Hematopoietic multipotent progenitor cell treated with erythropoietin and hydrocortisone succinate and interleukin-3 and kit ligand, for 15 days (in vitro differentiated cells): ENCODE measurements at places on chromosomes 4 and X.

GRCh38 chrX:24676403-24677024 lies 17.2 kb upstream of the POLA1 start:
- peak; percentile 31 for DNase-seq

- no peak for DNase-seq
Measured at GRCh38 chr4:1418494-1419285, 12.4 kb upstream of the NKX1-1 start.

DNA sequence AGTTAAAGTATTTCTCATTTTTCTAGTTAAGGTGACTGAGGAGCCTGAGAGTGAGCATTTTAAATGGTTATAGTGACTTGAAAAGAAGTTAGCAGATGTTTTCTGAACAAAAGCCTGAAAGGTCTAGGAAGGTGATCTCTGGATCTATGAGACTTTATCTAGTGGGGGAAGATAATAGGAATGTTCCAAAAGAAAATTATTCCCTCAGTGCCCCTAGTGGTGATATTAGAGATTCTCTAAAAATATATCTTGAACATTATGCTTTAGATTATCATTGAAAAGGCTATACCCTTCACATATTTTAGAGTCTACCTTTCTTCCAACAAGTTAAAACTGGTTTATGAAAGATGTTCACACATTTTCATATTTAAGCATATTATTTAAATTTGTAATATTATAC lies 69.0 kb upstream of the SPANXN1 start:
- no peak for DNase-seq

DNA sequence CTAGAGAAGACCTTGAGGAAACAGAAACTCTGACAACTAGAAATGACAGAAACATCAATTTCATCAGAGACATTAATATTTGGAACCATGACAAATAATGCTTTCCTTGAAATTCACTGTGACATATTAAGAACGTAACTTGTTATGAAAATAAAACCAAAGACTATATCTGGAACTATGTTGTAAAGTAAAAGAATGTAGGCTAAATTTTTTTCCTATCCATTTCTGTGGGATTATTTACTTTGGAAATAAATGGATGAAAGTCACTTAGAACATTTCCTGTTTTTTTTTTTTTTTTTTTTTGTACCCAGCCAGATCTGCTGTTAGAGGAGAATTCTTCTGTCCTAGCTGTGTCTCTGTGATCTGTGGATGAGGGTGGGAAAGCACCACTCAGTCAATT lies 255.9 kb downstream of the SPRY1 start:
- DNase-seq, result no peak

DNA sequence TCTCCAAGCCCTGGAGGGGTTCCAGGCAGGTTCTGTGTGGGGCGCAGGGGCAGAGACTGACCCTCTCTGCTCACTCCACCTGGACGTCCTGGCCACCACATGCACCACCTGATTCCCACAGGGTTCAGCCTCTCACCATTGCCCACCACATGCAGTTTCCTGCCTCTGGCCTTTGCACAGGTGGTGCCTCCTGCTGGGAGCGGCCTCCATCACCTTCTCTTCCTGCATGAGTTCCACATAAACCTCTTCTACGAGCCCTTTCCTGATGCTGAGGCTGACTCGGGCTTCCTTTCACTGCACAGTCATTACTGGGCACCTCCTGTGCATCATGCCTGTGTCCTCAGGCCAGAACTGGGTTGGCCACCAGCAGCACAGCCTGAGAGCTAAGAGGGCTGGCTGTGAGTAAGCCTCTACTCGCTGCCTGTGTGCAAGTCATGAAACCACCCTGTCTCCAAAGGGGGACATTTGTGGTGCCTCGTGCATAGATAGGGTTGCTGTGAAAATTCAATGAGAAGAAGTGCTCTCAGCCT lies 19.9 kb downstream of the MAN2B2 start:
- no peak for DNase-seq

GRCh38 chr4:8577046-8577445 lies 3.1 kb upstream of the GPR78 start:
- DNase-seq, result no peak

DNA sequence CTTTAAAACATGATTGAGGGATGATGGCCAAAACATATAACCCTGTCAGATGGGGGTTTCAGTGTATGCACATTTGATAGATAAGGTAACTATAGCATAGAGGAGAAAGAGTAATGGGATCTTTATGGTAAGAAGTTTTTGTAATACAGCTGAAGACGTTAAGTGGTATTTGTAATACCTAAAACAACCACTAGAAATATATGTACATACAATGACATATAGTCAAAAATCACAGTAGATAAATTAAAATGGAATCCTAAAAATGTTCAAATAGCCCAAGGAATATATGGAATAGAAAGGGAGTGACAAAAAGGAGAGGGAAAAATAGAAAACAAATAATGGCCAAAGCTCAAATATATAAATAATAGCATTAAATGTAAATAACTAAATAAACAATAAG lies 371.3 kb upstream of the FSTL5 start:
- no peak for DNase-seq

GRCh38 chrX:105636667-105637066 lies 185.7 kb upstream of the NRK start:
- no peak for DNase-seq

DNA sequence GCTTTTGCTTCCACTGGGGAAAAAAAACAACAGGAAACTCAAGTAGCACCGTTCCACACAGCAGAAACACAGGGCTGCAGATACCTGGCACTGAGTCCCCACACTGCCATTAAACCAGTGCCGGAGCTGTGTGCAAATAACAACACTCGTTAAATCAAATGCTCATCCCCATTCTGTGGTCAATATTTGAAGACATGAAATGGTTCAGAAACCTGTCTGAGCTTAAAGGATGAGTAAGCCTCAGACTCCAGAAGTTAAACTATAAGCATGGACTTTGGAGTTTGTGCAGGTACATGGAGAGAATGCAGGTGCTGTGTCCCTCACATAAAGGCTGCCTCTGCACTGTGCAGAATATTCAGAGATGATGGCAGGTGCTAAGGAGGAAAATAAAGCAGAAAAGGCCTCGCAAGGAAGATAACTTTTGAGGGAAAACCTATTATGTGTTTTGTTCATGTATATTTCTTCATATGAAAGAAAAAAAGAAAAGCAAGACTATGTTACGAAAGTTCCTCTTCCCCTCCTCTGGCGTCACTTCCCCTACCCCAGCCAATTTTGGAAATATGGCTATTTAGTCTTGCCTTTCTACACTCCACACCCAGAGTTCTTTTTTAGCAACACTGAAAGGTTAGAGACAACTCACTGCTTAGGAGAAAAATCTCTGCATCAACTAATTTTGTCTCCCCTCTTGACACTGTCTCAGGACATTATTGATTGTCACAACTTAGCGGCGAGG lies 4.6 kb downstream of the MPP1 start:
- DNase-seq, result no peak

DNA sequence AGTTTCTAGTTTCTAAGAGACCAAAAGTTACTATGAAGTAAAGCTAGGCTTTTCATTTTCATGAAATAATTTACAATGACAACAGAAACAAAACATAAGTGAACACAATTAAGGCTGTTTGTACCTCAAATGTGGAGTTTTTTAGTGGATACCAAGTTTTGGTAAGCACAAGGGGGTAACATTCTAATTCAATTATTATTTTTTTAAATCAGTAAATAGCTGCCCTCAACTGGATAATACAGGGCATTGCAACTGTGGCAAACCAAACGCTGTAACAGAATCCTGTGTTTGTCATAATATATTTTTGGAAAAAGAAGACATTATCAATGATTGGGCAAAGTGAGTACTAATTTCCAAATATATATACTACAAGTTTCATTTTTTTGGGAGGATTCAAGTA lies 150.3 kb downstream of the FBXW7 start:
- DNase-seq, result no peak

DNA sequence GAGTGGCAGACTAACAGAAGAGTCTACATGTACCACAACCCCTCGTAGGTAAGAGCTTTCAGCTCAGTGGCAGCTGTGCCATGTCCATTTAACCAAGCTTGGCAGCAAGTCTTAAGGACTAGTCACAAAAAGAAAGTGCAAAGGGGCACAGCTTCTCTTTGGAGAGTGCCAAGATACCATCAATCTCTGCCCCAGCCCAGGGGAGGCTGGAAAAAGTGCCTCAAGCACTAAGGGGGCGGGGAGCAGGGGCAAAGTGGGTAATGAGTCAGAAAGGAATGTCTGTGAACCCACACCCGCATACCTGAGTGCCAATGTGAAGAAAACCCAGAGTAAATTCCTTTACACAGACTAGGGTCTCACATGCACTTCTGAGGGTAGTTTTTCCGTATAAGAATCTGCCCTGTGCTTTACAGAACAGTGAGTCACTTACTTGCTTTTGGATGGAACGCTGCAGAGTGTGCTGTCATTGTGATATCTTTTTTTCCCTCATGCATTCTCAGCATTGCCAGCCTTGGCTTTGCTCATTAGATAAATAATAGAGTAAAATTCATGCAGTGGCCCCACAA lies 219.8 kb downstream of the ZNF674 start:
- DNase-seq, result no peak

DNA sequence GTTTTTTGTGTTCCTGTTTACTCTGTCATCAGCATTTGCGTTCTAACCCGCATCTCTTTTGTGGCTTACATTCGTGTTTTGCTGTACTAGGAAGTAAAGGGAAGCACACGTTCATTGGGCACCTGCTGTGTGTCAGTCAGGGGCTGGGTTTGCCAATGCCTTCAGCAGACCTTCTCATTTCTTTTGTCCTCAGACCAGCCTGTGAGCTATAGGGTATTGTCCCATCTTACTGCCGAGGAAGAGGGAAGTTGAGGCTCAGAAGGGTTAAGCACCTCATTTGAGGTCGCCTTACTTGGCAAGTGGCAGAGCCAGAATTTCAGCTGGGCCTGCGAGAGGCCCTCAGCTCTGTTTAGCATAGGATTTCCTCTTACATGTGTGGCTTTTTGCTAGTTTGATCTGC lies 8.7 kb downstream of the TBC1D14 start:
- no peak for DNase-seq

- DNase-seq, result no peak
Measured at GRCh38 chr4:94359838-94360237, 17.2 kb upstream of the HPGDS start.

GRCh38 chrX:40581336-40581920 lies 658 bp downstream of the ATP6AP2 start:
- DNase-seq, result peak; percentile 6

GRCh38 chr4:109816082-109816442 lies 500 bp downstream of the GAR1 start:
- peak; percentile 18 for DNase-seq
